ENCODE measurements at places on chromosomes 5 and 9. TPM values are rescaled to one million over a fixed set of nuclear protein-coding genes. Genes with fewer than 3 reads are reported as not detected.

IARS1 gene
- total RNA-seq = 414 TPM

AQP7 gene
- total RNA-seq = 0.28 TPM

- H3K4me3 ChIP-seq = no peak overlapping the region
- no peak overlapping the region for H3K27ac ChIP-seq
- DNase-seq = peak; percentile 44
- 0 out of 2 replicates have a peak, but pooled peaks cover 3% of the 10 kb centered on the region for H3K36me3 ChIP-seq
These were observed 225.0 kb downstream of the VPS13A start for GRCh38 chr9:77402286-77402685.

GRCh38 chr9:70049236-70049635 lies 5.6 kb downstream of the MAMDC2 start:
- no peak overlapping the region for H3K27ac ChIP-seq
- H3K4me1 ChIP-seq = peaks cover 13% of the 10 kb centered on the region
- H3K4me3 ChIP-seq = no peak overlapping the region
- H3K36me3 ChIP-seq = no peaks in the 10 kb centered on the region
- H3K27me3 ChIP-seq = no peaks in the 10 kb centered on the region

DNA sequence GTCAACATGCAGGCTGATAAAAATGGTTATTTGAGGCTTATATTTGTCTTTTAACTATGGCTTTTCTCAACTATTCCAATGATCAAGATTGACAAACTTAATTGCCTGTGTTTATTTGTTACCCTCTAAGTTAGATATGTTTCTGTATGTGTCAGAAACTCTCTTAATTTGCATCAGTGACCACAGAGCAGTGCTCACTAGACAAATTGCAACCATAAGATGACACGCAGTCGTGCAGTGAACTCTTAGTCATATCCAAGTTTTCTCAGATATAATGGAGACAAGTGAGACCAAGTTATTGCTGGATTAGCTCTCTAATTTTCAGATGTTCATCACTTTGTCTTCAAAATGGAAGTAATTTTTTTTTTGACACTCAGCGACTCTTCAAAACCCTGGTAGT lies 342.2 kb upstream of the RFX3 start:
- H3K36me3 ChIP-seq = no peaks in the 10 kb centered on the region
- DNase-seq = peak; percentile 13

GRCh38 chr5:107949688-107950341 lies 279.1 kb upstream of the EFNA5 start:
- H3K4me3 ChIP-seq = no peak overlapping the region
- H3K4me1 ChIP-seq = no peaks in the 10 kb centered on the region
- DNase-seq = no peak
- no peaks in the 10 kb centered on the region for H3K27me3 ChIP-seq
- H3K27ac ChIP-seq = no peak overlapping the region

DNA sequence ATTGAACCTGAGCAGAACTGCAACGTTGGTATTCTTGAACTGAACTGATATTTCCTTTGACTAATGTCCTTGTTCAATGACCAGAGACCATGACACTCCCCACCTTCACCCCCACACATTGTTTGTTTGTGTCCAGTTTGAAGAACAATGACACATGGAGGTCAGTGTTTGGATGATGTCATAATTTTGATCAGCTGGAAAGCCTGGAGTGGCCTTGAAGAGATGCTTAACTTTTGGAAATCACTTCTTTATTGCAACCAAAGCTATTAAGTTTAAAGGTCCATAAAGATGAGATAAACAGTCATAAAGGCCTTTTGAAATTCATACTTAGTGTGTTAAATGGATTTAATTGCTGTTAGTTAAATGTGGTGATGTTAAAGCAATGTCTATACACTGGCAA lies 92.7 kb downstream of the TMC1 start:
- H3K27ac ChIP-seq = no peak overlapping the region
- H3K4me1 ChIP-seq = no peaks in the 10 kb centered on the region
- H3K4me3 ChIP-seq = no peak overlapping the region
- no peak for DNase-seq
- no peaks in the 10 kb centered on the region for H3K36me3 ChIP-seq

- no peak overlapping the region for H3K4me3 ChIP-seq
- peak; percentile 82 for DNase-seq
- H3K27ac ChIP-seq = peak overlapping the region; percentile 17
These were observed 4.7 kb upstream of the TGFBI start for GRCh38 chr5:136023958-136024541.

DNA sequence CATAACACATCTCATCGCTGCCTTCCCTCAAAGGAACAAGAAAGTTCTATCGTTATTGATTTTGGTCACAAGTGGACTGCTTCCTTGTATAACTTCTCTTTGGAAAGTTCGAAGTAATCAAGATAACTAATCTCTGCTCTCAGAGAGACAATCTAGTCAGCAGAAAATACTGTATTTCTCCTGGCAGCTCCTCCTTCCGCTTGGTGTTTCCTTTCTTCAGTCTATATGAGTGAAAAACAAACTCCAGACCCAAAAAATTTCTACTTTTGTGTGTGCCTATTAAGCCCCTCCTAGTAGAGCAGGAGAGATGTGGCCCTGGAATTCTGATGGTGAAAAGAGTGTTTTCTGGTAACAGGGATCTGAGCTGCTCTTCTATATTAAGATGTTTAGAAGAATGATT lies 24.5 kb downstream of the OSTF1 start:
- no peaks in the 10 kb centered on the region for H3K36me3 ChIP-seq
- no peak overlapping the region for H3K4me3 ChIP-seq
- no peaks in the 10 kb centered on the region for H3K27me3 ChIP-seq
- no peak overlapping the region for H3K27ac ChIP-seq
- no peak for DNase-seq

Data from IMR-90 (cell line).